ENCODE measurements at places on chromosomes 3 and 15.

DNA sequence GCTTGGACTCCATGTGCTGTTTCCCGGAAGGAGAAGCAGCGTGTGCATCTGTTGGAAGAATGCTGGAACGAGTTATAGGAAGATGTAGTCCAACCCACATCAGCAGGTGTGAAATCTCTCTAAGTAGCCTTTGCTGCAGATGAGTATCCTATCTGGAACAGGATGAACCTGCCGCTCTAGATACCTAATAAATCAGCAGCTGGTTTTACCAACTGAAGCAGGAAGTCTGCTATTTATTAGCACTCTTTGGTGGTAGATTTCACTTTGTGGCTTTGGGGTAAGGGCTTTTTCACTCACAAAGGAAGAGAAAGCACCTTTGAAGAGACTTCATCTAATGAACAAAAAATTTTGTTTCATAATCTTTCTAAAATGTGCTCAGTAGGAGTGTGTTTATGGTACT lies 66.4 kb downstream of the DCUN1D1 start:
- no peak for DNase-seq

GRCh38 chr3:38480093-38480445 lies 16.1 kb upstream of the EXOG start:
- DNase-seq = no peak

- DNase-seq = no peak
Measured at GRCh38 chr15:70060214-70060992, 37.3 kb downstream of the TLE3 start.

DNA sequence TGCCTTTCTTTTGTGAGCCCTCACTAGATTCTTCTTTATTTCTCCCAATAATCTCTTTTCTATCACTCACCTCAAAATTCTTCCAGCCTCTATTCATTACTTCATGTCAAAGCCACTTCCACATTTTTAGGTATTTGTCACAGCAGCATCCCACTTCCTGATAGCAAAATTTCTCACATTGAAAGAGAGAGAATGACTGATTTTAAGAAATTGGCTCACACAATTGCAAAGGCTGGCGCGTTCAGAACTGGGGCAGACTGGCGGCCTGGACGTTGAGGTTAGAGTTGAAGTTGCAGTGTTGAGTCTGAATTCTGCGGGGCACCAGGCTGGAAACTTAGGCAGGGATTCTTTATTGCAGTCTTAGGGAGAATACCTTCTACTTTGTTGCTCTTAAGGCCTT lies 117.9 kb downstream of the LRRC28 start:
- no peak for DNase-seq

DNA sequence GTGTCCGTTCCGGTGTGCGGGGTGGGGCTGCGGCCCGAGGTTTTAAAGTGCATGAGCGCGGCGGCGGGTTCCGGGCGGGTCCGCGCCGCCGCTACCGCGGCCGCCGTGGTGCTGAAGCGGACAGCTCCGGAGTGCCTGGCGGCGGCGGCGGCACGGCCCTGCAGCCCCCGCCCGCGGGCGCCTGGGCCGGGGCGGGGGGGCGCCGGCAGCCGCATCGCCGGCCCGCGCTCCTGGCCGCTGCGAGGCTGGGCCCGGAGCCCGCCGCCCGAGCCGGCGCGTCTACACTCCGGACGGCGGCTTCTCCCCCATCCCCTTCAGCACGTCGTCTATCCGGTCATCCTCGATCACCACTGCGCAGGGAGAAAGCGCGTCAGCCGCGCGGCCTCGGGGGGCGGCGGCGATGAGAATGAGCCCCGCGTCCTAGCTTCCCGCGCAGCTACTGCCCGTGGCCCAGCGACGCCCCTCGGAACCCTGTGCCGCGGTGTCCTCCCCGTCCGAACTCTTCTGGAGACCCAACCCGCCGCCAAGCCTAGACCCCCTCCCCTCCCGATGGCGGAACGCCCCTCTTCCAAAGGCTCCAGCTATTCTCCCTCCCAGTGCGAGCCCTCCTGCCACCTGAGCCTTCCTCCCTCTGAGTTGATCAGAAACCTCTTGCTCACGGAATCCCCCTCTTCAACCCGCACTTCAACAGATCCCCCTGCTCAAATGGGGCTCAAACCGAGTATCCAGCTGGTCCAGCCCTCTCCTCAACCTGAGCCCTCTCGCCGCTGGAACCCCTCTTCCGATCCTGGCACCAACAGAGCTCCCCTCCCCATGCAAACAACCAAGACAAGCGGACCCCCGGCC lies 1.3 kb downstream of the CAMK2N2 start:
- no peak for DNase-seq

- no peak for DNase-seq
Measured at GRCh38 chr3:130932979-130933378, 39.1 kb downstream of the ATP2C1 start.

DNA sequence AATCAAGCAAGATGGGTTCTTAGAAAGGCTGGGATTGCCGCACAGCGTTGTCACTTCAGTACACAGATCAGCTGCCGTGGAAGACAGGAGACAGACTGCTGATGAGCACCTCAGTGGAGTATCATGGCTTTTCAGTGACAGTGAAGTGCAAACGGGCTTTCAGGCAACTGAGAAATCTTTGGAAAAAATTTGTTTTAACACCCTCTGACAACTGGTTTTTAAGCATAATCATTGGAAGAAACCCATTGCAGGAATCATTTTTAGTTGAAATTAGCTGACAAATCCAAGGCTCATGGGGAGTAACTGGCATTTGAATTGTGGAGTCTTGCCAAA lies 418.8 kb downstream of the OTOL1 start:
- DNase-seq = no peak

- DNase-seq = no peak
Measured at GRCh38 chr3:72953325-72953956, 43.2 kb upstream of the PPP4R2 start.

DNA sequence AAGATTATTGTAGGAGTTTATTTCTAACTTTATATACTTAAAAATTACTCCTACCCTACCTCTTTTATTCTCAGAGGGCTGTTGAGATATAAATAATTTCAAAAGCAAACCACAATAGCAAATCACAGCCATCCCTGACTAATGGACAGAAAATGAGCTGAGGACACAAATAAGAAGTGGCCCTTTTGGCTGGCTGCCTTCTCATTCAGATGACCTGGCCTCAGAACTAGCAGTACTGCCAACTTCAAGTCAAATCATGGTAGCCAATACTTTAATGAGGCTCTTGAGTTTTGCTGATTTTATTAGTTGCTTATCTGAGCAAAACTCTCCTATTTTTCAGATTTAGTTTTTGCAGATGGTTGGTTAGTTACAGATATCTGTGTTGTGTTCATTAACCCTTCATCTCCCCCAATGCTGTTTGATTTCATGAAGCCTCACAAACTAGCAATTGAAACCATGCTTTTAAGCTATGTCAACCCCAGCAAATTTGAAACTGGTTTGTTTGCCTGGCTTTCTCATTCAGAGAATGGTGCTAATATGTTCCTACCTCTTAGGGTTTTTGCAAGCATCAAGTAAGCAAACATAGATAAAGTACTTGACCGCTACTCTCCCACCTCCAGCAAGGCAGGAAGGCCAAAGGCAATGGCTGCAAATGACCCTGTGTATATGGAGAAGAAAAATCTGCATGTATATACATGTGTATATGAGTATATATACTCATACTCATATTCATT lies 73.4 kb upstream of the HACD2 start:
- DNase-seq = no peak

- peak; percentile 16 for DNase-seq
Measured at GRCh38 chr3:115819785-115820384, 196.6 kb downstream of the GAP43 start.

GRCh38 chr3:151206201-151206600 lies 3.2 kb upstream of the GPR171 start:
- DNase-seq = no peak

- no peak for DNase-seq
Measured at GRCh38 chr3:186790261-186790981, 7.0 kb downstream of the EIF4A2 start.

DNA sequence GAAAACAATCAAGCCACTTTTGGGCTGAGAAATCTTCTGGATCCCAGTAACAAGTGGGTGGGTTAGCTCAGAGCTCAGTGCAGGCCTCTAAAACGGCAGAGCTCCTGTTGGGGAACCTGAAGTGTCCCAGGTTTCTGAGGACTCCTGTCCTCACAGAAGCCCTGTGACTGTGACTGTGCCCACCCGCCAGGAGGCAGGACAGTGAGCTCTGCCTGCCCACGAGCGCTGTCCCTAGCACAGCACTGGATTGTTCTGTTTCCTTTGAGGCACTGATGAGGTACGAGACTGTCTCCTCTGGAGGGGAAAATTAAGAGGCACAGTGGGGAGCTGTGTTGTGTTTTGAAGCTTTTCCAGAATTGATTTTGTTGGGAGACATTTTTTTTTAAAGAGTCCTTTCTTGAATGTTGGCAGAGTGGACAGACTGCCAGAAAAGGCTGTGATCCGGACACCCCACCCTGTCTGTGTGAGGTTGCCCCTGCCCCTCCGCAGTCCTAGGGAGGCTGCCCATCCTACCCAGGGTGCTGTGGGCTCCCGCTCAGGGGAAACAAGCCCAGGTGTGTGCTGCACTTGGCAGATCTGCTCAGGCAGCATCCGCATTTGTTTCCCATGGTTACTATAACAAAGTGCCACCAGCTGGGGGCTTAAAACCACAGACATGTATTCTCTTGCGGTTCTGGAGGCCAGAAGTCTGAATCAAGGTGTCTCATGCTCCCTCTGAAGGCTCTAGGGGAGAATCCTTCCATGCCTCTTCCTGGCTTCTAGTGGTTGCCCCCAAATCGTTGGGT lies 66.6 kb upstream of the LARS2 start:
- no peak for DNase-seq

DNA sequence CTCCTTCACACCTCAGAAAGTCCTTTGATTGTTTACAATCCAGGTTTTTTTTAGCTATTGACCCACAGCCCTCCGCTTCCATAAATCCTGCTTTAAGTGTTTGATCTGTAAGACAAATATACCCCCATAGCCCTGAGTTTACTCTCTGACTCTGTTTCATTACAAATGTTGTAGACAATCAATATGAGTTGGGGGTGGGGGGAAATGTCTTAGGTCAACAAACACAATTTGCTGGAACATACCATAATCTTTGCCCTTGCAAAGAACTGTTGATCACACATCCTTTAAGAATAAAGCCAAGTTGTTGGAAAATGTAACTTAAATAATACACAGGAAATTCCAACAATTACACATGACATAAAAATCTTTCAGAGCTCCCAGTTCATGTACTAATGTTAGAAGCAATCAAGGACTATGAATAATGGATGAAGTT lies 301.8 kb upstream of the SEMA6D start:
- no peak for DNase-seq

GRCh38 chr15:31214158-31214863 lies 112.3 kb upstream of the KLF13 start:
- no peak for DNase-seq

DNA sequence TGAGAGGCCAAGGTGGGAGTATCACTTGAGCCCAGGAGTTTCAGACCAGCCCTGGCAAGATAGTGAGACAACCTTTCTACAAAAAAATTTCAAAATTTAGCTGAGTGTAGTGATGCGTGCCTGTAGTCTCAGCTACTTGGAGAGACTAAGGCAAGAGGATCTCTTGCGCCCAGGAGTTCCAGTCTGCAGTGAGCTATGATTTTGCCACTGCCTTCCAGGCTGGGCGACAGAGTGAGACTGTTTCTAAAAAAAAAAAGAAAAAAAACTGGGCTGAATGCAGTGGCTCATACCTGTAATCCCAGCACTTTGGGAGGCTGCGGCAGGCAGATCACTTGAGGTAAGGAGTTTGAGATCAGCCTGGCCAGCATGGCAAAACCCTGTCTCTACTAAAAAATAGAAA lies 14.0 kb upstream of the PIK3CB start:
- no peak for DNase-seq

GRCh38 chr15:51349156-51349844 lies 7.8 kb downstream of the GLDN start:
- DNase-seq = no peak

DNA sequence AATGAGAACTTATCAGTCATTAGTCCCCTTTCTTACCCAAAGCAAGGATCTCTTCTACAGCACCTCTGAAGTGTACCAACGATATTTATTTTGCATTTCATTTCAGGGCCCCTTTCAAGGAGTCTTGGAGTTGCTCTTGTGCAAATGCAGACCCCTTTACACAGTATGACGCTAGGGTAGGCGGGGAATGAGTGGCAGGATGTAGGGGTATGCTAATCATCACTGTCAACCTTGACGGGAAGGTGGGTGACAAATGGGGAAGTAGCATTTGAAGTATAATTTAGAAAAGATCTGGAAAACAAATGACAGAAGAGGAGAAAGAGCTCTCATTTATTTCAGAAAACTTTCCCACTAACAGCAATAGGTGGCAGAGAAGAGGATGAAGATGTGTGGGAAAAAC lies 94.4 kb downstream of the LRRN1 start:
- no peak for DNase-seq

- no peak for DNase-seq
Measured at GRCh38 chr3:14120111-14120920, 4.4 kb downstream of the CHCHD4 start.

- DNase-seq = no peak
Measured at GRCh38 chr3:112773864-112774263, 72.8 kb downstream of the CD200R1L start.

DNA sequence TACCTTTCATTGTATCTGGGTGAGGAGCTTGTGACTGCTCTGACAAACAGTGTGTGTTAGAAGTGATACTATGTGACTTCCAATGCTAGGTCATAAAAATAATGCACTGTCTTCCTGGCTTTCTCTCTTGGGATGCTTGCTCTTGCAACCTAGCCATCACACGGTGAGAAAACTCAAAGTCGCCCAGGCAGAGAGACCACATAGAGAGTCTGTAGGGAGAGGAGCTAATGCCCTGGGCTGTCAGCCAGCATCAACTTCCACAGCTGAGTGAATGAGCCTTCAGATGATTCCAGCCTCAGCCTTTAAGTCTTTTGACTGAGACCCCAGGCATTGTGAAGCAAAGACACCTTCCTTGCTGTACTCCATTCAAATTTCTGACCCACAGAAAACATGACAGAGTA lies 220.6 kb upstream of the SGO1 start:
- DNase-seq = no peak

GRCh38 chr3:11074451-11074850 lies 79.8 kb upstream of the HRH1 start:
- no peak for DNase-seq

- DNase-seq = no peak
Measured at GRCh38 chr3:38167591-38167990, 2.3 kb downstream of the OXSR1 start.

DNA sequence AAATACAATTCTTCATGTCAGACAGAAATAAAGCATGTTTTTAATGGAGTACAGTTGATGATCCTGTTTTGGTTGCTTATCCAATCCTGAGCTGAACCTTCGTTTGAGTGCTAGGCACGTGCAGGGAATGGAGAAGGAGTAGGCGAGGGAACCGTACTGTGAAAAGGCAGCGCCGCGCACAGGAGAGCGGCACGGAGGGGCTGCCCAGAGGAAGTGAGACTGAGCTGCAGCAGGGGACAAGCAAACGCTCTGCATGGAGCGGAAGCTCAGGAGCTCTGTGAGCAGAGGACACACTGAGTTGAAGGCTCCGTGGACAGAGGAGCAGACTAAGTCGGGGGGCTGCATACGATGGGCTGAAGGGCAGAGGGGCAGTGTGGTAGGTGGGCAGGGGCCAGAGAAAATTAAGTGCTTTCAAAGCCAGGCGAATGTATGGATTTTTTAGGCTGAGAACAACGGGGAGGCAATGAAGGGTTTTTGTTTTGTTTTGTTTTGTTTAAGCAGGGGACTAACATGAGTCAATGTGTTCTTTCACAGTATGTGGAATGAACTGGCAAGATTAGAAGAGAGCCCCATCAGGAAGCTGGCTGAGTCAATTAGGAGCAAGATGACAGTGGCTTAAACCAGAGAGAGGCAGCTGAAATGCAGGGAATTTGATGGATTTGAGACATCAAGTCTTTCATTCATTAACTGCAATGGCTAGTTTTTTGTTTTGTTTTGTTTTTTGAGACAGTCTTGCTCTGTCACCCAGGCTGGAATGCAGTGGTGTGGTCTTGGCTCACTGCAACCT lies 23.8 kb upstream of the TM2D3 start:
- no peak for DNase-seq

Data from GOT3 (cell line).